ENCODE measurements at places on chromosomes 11 and 22. TPM values are rescaled to one million over a fixed set of nuclear protein-coding genes. Genes with fewer than 3 reads are reported as not detected.

HIPK3 gene
- total RNA-seq = 86.2 TPM

PGA5 gene
- total RNA-seq = not detected

- DNase-seq = no peak
Measured at GRCh38 chr11:45926001-45926401, 3.5 kb downstream of the LARGE2 start.

DNA sequence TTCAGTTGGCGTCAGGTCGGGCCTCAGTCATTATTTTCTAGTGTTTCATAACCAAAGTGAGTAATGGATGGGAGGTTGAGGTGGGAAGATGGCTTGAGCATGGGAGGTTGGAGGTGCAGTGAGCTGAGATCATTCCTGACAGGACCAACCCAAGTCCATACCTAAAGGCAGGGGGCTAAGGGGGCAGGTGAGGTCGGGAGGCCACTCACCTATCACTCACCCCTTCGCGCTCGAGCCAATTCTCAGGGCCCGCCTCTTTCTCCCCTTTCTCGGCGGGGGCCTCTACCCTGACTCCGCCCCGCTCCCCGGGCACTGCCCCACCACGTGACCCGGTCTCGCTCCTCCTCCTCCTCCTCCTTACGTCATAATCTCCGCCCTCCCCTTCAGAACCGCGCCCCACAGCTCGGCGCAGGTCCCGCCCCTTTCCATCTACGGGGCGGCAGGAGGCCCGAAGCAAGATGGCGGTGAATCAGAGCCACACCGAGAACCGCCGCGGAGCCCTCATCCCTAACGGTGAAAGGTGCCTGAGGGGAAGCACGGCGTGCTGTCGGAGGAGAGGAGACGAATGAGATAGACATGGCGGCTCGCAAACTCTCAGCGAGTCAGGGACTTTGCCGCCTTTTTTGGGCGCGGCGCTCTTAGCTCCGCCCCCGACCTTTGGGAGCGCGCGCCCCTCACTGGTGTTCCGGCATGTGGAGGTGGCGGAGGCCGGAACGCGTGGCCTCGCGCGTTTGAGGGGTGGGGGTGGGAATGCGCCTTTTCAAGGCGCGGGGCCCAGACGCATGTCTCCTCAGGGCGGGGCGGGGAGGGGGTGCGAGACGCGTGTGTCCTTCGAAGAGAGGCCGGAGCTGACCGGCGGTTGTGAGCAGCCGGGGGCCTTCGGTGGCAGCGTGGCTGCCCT is at the start of gene WBP2NL:
WBP2NL (plus strand) TSS at position 428 of the 901 bp plus-strand sequence; CDS start at position 459, 31 bp downstream.
- peak; percentile 91 for DNase-seq

DNA sequence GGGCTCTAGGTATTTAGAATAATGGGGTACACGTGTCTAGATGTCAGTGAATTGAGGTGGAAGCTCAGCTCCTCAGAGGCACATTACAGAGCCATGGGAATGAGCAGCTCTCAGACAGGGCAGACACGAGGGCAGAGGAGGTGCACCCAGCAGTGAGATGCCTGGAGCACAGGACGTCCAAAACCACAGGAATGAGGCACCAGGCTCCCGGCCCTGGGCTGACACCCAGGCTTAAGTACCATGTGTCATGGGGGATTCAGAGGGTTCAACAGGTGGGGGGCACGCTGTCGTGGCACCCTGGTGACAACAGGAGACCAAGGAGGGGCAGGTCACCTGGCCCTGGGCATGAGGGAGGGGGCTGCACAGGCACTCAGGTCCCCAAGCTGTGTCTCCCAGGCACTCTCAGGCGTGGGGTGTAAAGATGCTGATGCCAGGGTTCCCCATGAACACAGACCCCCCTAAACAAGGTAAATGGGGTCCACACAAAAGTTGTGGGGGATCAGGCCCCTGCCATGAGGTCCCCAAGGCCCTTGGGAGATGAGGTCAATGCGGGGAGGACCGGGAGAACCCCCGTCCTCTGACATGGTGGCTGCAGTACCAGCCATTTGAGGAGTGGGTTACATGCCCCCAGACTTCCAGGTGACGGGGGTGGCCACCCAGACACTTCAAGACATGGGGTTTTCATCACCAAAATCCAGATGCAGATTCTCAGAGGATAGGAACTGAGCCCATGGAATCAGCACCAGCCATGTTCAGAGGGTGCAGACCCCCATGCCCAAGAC is 5.6 kb upstream of the SYT8 start:
- no peak for DNase-seq

- no peak for DNase-seq
Measured at GRCh38 chr11:23673366-23673765, 813.1 kb upstream of the CCDC179 start.

GRCh38 chr11:117792992-117793391 is 4.0 kb downstream of the DSCAML1 start:
- no peak for DNase-seq

GRCh38 chr11:118283756-118284350 is 19.8 kb upstream of the MPZL2 start:
- no peak for DNase-seq

GRCh38 chr11:59706518-59707285 is 6.9 kb downstream of the OR10V1 start:
- no peak for DNase-seq

- DNase-seq = no peak
Measured at GRCh38 chr22:20777420-20778177, 3.7 kb downstream of the SERPIND1 start.

- no peak for DNase-seq
Measured at GRCh38 chr11:46107780-46108179, 13.5 kb downstream of the PHF21A start.

DNA sequence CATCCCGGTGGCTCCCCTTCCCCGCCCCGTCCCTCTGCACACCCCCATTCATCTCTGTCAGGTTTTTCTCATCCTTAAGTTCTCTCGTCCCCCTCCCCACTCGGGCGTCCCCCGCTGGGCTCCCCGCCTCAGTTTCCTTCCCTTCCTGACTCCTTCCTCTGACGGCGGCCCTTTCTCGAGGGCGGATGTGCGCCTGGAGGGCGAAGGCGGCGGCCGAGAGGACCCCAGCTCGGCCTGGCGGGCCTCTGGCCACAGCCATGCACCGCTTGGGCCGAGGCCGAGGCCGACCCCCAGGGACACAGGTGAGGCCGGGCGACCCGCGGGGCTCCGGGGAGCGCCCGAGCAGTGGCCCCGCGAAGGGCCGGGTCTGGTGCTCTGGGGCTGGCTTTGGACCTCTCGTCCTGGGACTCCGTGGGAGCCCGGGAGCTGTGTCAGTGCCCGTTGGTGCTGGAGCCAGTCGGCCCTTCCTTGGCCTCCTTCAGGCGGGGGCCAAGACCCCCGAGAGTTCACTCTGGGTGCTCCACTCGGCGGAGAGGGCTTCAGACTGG is 2.9 kb downstream of the PHLDB1 start:
- DNase-seq = no peak

DNA sequence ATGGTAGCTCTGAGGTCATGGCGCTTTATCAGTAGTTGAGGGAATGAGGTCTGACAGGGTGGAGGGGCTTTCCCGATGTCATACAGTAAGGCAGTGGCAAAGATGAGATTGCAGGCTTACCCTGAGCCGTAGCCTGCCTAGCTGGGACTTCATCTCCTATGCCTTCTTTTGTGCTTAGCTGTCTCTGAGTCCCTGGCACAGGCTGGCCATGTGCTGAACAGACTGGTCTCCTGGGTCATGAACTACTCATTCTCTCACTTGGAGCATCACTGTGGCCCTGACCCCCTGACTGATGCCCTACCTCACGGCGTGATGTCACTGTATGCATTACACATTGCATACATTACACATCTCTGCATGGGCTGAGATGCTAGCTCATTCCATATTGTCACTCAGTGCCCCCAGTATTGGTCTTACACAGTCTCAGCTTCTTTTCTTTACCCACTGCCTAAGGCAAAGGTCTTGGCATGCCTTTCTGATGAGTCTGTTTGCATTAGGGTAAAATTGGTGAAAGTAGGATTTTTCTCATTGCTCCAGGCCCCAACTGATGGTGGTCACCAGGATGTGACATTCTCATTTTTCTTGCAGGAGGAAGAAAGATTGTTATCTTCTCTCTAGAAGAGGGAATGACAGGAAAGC is 389.4 kb upstream of the CADM1 start:
- DNase-seq = no peak

- DNase-seq = peak; percentile 31
Measured at GRCh38 chr22:36351921-36352802, 35.6 kb downstream of the MYH9 start.

DNA sequence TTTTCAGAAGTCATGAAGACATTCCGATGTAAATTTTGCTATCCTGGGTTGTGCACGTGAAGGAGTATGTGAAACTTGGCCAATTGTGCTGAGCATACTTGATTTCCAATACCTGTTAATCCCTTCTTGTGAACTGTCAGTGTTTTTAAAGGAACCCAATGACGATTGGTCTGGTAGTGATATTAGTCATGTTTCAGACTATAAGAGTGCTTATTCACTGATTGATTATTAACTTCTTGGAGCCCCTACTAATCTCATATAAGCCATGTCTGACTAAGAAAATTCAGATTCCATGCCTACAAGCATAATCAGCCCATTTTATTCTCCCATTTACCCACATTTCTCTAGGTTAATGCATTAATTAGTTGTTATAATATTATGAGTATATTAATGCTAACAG is 330.8 kb upstream of the MTNR1B start:
- no peak for DNase-seq
